ENCODE measurements at places on chromosomes 2 and 18.

GRCh38 chr18:79452190-79452990 is 56.7 kb downstream of the NFATC1 start:
- no peak for DNase-seq

DNA sequence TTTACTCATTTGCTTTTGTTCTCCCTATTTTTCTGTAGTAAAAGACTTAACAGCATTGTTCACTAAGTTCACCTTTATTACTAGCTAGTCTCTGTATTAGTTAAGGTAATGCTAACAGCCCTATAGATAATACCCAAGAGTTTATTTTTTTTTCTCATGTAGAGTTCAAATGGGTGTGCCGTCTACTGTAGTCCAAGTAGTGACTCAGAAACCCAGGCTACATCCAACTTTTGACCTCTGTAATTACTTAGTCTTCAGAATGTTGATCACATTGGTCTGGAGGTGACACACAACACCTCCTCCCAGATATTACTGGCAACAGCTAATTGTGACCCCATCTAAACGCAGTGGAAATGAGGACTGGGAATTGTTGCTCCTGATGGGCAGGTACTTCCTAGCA is 7.7 kb downstream of the COQ10B start:
- no peak for DNase-seq

DNA sequence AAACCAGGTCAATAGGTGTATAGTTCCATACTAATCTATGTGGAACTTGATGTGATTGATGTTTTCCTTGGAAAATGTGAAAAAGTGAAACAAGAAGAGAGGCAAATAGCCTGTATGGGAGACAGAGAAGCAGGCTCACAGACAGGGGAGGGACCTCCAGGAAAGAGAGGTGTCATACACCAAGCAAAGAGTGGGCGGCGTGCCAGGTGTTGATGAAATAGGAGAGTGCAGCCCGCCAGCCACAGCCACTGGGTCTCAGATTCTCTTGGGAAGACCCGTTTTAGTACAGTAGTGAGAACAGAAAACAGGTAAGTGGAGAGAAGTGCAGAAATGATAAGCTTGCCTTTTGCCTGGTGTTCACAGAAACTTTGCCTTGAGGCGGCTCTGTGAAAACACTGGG is 301.9 kb downstream of the ZNF407 start:
- no peak for DNase-seq

DNA sequence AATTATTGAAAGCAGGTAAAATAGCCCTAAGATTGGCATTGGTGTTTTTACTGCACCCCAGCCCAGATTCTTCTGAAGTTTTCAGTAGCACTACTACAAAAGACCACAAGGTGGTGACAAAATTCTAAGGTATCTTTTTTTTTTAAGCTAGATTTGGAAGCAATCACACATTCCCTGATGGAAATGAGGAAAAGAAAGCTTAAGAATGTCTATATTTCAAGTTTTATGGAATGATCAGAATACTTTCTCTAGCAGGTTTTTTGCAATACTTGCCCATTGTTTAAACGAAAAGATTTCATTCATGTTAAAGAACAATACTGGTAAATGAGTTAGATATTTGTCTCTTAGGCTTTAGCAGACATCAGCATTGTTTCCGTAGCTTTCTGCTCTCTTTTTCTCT is 32.1 kb upstream of the ZNF638 start:
- no peak for DNase-seq

DNA sequence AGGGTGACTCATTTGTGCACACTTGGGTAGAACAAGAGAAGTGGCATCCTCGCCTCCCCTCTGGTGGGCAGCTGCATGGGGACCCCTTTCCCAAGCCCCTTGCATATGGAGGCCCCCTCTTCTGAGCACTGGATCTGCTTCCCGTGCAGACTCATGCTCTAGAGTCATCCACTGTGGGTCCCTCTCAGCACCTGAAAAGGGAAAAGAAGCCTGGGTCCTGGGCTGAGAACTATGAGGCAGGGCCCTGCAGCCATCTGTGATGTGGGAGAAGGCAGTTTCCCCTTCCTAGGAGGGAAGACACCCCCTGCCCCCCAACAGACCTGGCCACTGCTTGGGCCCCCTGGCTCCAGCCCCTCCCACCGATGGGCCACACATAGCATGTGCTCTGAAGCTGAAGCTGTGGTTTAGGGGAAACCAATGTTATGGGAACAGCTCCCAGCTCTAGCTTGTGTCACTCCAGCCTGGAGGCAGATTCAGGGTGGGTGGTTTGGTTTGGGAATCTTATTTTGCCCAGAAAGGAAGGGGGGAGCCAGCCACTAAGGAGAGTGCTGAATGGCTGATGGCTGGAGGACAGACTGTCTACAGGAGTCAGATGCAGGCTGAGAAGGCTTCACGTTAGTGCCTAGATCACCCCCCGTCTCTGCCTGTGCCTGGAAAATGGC is 172.8 kb downstream of the GLI2 start:
- DNase-seq = no peak

GRCh38 chr2:10258726-10259125 is 44.0 kb upstream of the HPCAL1 start:
- DNase-seq = no peak

DNA sequence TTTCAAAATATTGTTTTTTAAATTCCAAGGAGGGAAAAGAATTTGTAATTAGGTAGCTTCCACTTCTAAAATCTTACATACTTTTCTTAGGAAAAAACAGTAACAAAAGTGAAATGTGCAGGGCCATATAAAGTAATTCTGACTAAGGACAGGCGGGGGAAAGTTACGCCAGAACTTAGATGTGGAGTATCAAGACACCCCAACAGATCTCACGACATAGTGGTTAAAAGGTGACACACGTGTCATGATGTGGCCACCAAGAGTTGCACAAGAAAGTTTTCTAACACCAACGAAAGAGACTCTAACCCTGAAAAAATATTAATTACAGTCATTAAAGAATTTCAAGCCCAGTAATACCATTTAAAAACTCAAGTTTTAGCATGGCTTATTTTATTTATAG is 51.0 kb downstream of the KIDINS220 start:
- DNase-seq = no peak

- peak; percentile 45 for DNase-seq
Measured at GRCh38 chr2:62287899-62288880, 92.3 kb downstream of the B3GNT2 start.

- no peak for DNase-seq
Measured at GRCh38 chr2:20596973-20597859, 53.7 kb downstream of the HS1BP3 start.

GRCh38 chr2:64336171-64336570 is 117.8 kb upstream of the LGALSL start:
- DNase-seq = no peak

- DNase-seq = no peak
Measured at GRCh38 chr2:178256382-178257042, 62.2 kb downstream of the OSBPL6 start.

DNA sequence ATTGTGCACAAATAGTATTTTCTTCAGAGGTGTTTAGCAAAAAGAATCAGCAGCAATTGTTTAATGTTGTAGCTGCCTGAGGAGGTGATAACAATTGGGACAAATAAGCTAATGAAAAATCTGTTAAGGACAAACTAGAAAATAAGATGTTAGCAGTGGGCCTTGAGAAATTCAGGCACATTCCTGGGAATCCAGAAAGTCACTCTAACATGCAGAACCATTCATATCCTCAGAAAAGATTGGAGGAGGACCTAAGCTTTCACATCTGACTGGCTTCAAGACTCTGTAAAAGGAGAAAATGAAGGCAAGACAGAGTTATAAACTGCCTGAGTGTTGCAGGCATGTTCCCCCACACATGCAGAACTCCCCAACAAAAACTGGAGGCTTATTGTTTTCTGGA is 353.5 kb upstream of the RGPD4 start:
- no peak for DNase-seq

DNA sequence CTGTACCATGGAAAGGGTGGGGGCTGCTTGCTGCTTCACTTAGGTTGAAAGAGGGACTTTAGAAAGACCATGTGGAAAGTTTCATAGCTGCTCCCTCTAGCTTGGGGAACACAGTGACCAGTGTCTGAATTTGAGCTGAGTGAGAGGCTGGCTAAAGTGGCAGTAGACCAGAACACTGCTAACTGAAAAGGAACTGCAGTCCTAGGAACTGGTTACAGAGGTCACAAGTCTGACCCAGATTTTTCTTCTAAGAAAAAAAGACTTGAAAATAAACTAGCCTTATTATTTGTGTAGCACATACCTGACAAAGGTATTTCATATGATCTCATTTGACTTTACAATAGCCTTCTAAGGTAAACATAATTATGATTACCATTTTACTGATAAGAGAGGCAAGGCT is 153.6 kb downstream of the FSHR start:
- no peak for DNase-seq

DNA sequence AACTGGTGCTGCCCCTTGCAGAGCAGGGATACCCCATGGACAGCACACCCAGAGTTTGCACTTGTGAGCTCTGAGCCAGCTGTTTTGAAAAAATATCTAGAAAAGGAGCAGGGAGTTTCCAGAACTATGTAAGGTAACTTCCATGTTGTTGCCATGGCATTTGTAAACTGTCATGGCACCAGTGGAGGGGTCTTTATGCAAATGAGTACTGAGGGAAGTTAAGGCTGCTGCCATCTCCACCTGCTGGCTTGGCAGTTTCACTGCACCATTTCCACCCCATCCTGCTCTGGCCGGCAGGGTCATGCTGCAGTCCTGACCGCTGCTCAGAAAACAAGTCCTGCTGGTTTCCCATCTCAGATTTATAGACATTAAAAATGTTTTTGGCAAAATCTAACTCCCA is 52.3 kb upstream of the SNTG2 start:
- no peak for DNase-seq

DNA sequence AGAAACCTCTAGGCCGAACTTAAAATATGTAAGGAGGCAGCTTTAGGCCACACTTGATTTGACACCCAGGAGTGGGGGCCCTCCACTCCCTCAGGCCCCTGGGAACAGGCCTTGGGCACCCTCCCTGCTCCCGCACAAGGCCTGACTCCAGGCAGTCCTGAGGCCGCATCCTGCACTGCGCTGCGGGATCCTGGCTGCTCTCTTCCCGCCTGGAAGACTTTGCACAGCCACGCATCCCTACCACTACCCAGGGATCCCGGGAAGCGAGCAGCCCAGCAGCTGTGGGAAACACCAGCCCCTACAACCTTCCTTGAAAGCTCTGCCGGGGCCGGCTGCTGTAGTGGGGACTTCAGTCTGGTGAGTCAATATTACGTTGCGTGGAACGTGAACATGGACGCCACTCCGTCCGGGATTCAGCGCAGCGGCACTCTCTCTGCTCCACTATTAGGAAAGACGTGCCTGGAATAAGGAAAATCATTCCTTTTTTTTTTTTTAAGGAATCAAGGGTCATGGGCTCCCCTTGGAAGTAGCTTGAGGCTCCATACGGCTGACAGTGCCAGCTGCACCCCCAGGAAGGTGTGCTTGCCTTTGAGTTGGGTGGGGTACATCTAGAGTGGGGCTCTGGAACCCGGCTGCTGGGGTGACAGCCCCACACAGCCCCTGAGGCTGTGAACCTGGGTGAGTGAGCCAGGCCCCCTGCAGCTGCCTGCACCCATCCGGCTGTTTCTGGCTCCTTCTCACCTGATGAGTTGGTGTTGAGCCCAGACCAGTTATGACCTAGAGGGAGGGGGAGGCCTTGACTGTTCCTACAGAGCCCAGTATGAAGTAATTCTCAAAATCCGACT is 119.2 kb upstream of the TMEM18 start:
- DNase-seq = no peak

GRCh38 chr18:59718108-59718463 is 20.9 kb upstream of the CCBE1 start:
- peak; percentile 67 for DNase-seq

- no peak for DNase-seq
Measured at GRCh38 chr2:149028377-149028776, 10.1 kb upstream of the LYPD6B start.

DNA sequence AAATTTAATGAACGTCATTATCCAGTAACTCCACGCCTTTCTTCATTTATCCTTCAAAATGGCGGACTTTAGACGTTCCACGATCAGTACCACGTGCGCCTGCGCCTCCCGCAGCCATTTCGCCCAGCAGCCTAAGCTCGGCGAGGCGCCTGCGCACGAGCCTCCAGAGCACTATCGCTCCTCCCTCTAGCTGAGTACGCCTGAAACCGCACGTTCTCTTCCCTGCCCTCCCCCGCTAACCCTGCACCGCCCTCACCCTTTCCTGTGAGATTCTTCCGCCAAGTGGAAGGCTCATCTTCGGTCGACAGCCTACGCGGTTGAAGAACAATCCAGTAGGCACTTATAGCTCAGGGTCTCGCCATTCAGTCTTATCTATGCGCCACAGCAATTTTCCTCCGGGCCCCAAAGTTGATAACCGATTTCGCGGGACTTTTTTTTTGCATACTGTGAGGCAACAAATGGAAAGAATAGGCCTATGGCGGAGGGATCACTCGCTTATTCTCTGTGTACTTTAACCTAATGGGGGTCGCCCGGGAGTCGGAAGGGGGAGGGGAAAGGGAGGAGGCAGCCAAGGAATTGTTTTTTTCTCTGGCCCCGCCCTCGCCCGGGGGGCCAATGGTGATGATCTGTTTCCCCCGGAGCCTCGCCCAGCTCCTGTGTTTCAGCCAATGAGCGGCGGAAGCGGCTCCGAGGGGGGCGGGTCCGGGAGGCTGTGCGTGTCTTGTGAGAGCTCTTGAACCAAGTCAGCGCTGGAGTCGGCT is at the start of gene KDM3A:
Gene KDM3A (plus strand): TSS at position 741 of the 761 bp plus-strand sequence. CDS start 677 bp downstream, outside the sequence.
- peak; percentile 99 for DNase-seq

DNA sequence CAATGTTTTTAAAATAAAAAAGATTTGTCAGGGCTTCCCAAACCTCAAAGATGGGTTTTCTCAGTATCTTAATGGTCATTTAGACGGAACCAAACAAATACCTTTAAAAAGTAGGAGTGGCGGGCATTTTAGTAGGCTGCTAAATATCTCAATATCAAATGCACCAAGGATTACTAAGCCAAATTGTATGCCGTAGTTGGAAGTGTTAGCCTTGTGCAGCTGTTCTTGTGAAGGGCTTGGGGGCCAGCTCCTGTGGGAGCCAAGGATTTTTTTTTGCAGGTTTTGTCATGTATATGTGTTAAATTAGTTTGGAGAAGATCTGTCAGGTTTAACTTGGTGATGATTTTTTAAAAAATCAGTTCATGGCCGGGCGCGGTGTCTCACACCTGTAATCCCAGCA is 52.1 kb downstream of the ACTR2 start:
- no peak for DNase-seq

DNA sequence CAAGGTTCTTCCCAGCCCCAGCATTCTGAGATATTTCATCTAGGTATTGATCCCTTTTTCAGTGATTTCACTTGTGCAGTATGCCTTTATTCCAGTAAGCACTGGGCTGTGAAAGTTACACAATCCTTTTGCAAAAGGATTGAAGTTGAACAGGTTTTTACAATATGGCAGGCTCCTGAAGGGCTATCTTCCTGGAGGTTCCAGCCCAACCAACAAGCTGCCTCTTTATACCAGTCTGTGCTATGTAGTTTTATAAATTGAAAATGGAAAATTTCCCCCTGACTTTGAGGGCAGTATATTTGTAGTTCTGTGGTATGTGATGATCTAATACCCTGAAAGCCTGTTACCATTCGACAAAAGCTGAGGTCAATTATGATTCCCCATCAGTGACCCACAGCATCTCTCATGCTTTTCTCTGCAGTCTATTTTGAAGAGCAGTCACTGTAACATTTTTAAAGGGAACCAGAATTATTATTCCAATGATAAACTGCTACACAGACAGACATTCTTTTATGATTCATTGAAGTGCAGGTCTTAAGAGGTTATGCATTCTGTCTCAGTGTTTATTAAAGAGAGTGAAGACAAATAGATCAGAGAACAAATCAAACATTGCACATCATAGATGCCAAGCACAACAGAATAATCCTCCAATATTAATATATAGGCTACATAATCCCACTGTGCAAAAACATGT is 35.2 kb upstream of the STPG4 start:
- no peak for DNase-seq

GRCh38 chr2:183807870-183808269 is 683.6 kb downstream of the NUP35 start:
- DNase-seq = no peak

Measured in T1000 (cell line).